ENCODE measurements at places on chromosomes 6 and 20.

GRCh38 chr6:155185544-155185943 lies 78.3 kb upstream of the CLDN20 start:
- peak; percentile 69 for DNase-seq

DNA sequence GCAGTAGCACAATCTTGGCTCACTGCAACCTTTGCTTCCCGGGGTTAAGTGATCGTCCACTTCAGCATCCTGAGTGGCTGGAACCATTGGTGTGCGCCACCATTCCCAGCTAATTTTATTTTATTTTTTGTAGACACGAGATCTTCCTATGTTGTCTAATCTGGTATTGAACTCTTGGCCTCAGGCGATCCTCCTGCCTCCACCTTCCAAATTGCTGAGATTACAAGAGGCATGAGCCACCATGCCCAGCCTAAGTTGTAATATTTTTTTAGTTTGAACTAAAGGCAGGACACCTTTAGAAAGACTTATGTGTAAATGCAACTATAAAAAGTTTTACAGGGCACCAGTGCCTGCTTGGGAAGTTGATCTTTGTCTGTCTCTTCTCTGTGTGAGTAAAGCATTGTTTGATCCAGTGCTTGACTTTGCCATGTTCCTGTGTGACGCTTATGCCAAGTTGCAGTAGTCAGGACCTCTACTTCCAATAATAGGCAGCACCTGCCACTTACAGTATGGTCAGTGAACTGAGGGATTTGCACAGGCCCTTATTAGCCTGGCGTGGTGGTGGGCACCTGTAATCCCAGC lies 46.9 kb downstream of the JARID2 start:
- no peak for DNase-seq

- DNase-seq, result peak; percentile 46
Measured at GRCh38 chr6:551405-551804, 105.5 kb downstream of the HUS1B start.

DNA sequence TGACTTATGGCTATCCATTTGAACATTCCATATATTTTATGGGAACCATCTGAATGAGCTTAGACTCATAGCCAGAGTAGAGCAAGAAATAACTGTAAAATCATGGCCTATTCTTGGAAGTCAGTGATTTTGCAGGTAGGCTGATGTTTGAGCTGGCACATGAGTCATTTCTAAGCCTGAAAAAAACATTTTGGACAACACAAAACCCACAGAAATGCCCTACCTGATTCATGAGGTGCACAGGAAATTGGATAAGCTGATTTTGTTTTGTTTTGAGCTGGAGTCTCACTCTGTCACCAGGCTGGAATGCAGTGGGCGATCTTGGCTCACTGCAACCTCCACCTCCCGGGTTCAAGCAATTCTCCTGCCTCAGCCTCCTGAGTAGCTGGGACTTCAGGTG lies 443.0 kb downstream of the PKHD1 start:
- no peak for DNase-seq

GRCh38 chr20:1587781-1588532 lies 30.5 kb upstream of the SIRPD start:
- DNase-seq, result no peak

GRCh38 chr6:119865466-119866350 lies 516.1 kb upstream of the MAN1A1 start:
- no peak for DNase-seq

DNA sequence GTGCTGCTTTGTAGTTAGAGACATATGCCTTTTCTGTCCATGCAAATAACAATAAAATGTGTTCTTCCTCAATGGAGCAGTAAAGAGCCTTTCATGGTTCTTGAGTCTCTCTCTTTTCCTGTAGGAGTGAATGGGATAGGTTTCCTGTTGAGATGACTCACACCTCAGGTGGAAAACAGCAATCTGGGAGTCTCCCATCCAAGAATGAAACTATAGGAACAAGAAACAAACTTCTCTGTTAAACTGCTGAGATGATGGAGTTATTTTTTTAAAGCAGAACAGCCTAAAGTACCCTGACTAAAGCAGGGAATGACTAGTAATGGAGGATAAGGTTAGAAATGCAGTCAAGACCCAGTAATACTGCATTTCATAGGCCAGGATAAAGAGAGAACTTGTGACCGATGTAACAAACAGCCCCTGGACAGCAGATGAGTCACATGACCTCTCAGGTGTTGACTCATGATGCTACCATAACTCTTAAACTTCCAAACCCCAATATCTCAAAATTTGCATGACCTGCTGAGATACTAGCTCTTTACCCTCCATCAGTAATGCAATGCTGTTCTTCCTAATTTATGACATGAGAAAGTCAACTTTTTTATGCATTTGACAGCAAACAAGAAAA lies 548.9 kb downstream of the CBLN4 start:
- DNase-seq, result no peak

DNA sequence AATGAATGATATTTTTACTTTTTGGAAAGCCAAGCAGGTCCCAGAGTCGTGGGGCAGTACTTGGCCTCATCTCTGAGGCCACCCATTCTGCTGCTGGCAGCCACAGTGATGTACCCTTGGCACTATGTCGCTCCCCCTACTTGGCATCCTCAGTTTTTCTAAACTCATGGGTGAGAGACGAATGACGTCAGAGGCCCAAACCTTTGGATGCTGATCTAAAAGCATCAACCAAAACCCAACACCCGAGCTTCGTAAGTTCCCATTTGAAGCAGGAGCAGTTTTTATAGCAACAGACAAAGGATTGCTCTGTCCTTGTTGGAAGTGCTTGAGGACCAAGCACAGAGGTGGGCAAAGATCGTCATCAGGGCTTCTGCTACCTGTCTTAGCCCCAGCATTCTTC lies 212.9 kb downstream of the PAX1 start:
- DNase-seq, result no peak

DNA sequence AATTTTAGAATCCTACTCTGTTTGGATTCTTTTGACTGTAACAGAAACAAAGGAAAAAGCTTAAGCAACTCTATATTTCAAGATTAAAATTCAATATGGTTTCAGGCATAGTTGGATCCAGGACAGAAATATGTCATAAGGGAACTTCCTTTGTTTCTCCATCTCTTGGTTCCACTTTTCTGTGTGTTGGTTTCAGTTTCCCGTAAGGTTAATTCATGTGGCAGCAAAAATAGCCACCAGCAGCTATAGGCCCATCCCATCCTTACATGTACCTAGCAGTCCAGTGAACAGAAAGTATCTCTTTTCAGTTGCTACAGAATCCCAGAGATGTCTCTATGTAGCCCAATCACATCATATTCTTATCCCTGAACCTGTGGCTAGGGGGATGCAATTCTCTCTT lies 8.8 kb upstream of the FAM8A1 start:
- no peak for DNase-seq

DNA sequence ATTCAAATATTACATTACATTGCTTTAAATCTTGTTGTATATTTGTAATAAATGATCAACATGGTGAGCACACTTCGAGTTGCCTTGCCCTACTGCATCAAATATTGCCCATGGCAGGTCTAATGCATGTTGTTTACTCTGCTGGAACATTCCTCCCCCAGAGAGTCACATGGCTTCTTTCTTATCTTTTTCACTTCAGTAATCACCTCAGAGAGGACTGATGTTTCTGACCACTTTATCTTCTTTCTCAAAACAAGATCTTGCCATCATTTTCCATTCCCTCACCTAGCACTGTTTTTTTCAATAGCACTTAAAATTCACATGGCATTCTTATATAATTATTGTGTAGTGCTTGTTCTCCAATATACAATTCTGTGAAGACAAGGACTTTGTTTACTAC lies 243.5 kb upstream of the THEMIS start:
- DNase-seq, result no peak

DNA sequence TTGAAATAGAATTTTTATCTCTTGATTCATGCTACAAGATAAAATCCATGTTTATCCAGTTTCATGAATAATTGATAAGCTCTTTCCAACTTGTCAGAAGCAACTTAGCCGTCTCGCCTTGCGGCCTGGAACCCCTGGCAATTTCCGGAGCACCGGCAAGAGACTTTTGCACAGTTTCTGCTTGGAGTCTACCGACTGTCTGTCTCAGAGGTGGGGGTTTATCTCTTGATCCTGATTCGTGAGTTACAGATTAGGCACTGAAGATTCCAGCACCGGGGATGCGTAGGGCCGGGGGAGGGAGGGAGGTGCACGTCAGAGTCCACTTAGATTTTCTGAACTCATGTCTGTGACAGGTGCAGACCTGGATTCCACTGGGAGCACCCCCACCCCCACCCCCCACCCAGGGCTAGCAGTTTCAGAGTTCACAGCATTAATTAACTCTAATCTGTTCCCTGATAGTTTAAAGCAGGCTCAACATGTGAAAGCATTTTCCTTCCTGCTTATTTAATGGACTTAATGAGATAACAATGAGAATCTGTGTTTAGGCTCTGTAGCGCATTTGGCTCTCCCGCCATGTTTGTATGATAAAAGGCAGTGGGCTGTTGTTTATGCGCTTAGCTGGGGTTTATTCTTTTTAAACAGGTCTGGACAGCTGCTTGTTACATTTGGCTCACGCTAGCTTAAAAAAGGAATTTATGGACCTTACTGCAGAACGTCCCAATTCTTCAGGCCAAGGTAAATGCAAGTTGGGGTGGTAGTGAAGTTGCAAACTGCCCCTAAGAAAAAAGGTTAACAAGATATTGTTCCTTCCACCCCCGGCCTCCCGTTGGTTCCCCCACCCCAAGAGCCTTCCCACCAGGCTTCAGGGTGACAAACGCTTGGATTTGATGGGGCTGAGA lies 8.1 kb upstream of the APCDD1L start:
- no peak for DNase-seq

DNA sequence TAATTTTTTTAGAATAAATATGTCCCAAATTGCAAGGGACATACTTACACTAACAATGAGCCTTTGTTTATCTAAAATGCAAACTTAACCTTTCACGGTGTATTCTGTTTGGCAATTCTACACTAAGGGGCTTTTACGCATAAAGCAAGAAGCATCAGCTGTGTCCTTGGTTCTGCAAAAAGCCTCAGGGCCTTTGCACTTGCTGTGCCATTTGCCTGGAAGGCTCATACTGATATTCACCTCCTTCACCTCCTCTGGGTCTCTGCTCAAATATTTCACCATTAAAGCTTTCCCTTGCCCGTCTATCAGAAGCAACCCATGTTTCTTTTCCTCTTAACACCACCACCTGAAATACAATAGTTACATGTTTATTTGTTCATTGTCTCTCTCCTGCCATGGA lies 8.9 kb upstream of the BMP7 start:
- DNase-seq, result no peak

GRCh38 chr6:168638468-168639271 lies 197.7 kb downstream of the SMOC2 start:
- DNase-seq, result no peak

GRCh38 chr6:106927531-106928398 lies 46.8 kb downstream of the CD24 start:
- DNase-seq, result peak; percentile 82

DNA sequence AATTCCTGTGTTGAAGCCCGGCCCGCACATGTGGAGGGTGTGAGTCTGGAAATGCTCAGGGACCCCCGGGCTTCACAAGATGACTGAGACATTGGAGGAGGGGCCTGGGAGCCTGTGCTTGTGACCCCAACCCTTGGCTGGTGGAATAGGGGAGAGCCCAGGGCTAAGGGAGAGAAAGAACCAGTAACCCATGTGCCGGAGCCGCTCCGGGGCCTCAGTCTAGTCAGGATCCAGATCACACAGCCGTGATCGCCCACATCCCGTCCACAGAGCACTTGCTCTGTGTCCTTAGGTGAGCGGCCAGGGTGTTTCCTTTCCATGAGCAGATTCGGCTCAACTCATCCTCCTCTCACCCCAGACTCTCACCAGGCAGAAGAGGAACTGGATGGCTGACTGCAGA lies 152.3 kb upstream of the RPS6KA2 start:
- DNase-seq, result no peak

GRCh38 chr20:431012-431904 lies 23.2 kb downstream of the RBCK1 start:
- DNase-seq, result peak; percentile 62

- no peak for DNase-seq
Measured at GRCh38 chr6:44053760-44054556, 73.3 kb downstream of the MRPL14 start.

GRCh38 chr20:40744818-40745175 lies 55.8 kb upstream of the MAFB start:
- no peak for DNase-seq

DNA sequence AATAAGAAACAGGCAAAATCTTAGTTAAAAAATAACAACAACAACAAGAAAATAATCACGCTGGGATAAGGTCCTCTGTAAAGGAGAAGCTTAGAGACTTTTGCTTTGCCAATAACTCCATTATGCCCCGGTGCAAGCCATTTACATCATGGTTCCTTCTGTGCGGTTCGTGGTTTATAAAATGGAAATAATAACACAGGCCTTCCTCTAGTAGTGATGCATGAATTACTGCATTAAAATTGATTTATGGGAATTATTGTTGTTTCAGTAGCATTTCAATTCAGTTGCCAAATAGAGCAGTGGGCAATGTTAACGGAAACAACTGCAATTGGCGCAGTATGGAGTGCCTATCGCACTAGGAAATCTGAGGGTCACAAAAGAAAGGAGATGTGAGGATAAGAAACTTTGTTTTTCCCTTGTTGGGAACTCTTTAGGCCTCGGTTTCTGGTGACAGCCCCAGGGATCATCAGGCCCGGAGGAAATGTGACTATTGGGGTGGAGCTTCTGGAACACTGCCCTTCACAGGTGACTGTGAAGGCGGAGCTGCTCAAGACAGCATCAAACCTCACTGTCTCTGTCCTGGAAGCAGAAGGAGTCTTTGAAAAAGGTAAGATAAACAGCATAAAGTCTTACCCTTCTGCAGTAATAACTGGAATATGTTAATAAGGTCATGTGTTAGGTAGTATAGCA lies 1.1 kb downstream of the CD109 start:
- no peak for DNase-seq

GRCh38 chr20:49629606-49630005 lies 61.7 kb upstream of the PTGIS start:
- no peak for DNase-seq
